ENCODE measurements at places on chromosomes 6 and 20.

- DNase-seq, result no peak
Observed at GRCh38 chr6:155143029-155143577, 120.7 kb upstream of the CLDN20 start.

GRCh38 chr6:107304421-107305025, 154.8 kb downstream of the PDSS2 start:
- no peak for DNase-seq

DNA sequence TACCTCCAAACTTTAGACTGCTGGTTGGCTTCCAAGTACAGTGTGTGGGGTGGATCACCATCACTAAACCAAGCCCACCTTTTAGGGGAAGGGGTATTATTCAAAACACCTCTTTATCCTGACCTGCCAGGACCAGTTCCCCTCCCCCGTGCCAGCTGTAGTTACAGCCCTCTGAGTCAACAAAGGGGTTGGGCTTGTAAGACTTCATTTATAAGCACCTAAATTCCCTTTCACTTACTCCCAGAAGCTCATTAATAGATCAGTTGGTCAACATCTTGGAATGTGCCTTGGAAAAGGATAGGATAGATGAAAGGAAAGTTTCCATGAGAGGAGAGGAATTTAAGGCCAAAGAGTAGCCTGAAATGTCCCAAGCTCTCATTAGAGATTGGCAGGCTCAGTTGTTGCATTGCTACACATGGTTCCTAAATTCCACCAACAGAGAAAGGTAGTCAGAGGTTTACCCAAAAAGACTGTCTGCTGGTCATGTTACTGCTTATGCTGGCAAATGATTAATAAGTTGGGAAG, 59.2 kb downstream of the TNFAIP3 start:
- DNase-seq, result peak; percentile 65

DNA sequence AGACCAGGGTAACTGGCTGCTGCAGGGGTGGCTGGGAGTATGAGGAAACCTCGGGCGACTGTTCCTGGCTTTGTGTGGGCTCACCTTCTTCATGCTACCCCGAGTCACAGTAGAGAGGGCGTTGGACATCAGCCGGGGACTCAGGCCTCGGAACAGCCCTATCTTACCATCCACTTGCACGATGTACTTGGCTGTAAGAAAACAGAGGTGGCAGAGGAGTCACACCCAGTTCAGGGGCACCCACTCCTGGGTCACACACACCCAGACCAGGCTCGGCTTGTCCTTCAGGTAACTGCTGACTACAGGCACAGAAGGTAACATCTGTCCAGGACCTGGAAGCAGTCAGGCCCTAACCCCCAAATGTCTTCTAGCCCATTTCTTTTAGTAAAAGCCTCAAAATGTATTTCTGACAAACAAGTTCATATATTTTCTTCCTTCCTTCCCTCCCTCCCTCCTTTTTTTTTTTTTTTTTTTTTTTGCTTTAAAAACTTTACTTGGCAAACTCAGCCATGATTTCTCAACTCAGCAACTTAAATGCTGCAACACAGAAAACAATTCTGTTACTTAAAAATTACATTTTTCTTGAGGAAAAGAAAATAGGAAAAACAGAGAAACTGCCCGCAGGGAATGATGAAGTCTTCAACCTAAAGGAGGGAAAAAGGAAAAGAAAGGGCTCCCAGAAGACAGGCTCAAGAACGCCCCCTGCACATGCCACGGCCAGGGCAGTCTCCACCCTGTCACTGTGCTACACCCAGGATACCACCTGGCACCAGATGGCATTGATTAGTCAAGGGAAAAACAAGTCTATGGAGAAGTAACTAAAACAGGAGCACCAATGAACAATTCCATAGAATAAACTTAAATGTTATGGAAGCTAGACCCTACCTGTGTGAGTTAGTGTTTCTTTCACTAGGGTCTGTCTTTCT, 7.3 kb downstream of the MTCH1 start:
- no peak for DNase-seq

DNA sequence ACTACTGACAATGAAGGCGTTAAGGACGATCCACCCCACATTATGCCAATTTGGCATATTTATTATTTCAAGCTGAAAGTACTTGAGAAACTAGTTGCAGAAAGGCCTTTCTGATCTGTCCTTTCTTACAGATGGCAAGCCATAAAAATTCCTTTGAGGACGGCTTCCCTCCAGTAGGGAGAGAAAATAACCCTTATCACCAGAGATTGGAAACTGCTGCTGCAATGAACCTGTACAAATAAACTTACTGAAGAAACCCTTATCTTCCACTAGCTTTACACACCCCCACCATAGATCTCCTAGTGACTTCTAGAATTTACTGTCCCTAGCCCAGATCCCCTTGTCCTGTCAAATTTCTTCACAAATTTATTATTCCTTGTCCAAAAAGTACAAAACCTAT, 105.2 kb downstream of the MAP7 start:
- DNase-seq, result no peak

- no peak for DNase-seq
Observed at GRCh38 chr20:33650753-33651561, 11.2 kb upstream of the C20orf144 start.

DNA sequence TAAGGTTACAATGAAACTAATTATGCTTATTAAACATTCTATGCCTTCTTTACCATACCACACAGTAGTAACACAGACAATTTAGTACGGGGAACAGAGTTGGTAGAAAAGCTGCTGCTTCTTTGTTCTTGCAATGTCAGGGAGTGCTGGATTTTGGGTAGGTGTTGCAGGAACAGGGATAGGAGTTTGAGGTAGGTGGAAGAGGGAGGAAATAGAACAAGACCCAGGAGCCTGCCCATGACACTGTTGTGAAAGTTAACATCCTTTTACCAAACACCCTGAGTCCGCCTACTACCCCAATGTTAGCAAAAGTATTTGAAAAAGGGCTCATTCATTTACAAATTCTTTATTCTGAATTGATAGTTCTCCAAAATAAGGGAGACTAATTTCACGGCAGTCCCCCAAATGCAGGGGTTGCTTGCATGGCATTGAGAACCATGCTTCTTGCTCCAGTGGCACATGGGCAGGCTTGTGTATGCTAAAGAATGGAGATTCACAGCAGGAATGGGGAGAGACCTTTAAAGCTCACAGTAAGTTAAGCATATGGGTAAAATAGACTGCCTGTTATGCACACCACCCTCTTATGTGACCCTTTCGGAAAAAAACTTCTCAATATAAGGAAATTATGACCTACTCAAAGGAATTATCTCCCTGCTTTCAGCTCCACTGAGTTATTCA, 181.7 kb downstream of the GRM1 start:
- DNase-seq, result no peak

DNA sequence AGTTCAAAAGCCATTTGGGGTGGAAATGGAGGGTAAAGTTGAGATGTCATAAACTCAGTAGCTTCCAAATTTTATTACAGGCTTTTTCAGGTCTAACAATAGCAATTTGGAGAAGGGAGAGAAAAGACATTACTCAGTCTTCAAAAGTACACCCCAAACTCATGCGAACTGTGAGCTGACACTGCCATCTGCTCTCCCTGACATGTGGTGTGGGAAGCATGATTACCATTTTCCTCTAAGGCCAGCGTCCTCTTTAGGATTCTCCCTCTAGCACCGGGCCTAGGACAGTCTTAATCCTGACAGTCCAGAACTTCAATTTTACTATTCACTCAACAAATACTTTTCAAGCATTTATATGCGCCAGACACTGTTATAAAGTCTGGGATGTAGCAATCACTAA, 536.0 kb upstream of the JARID2 start:
- DNase-seq, result no peak

DNA sequence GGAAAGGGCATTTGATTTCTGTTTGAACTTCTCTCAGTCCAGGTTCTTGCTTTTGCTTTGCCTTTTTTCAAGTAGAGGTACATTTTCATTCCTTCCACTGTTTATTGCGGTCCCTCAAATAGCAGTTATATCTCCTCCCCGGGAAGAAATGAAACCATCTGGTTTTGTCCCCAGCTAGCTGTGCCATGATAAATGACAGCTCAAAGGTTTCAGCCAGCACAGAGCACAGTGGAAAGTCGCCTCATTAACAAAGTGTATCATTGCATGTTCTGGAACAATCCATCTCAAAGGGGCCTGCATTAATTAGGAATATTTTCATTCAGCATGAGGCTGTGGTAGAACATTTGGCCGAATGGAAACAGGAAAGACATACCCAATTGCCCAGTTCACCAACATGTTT, 146.0 kb downstream of the EDN3 start:
- no peak for DNase-seq

DNA sequence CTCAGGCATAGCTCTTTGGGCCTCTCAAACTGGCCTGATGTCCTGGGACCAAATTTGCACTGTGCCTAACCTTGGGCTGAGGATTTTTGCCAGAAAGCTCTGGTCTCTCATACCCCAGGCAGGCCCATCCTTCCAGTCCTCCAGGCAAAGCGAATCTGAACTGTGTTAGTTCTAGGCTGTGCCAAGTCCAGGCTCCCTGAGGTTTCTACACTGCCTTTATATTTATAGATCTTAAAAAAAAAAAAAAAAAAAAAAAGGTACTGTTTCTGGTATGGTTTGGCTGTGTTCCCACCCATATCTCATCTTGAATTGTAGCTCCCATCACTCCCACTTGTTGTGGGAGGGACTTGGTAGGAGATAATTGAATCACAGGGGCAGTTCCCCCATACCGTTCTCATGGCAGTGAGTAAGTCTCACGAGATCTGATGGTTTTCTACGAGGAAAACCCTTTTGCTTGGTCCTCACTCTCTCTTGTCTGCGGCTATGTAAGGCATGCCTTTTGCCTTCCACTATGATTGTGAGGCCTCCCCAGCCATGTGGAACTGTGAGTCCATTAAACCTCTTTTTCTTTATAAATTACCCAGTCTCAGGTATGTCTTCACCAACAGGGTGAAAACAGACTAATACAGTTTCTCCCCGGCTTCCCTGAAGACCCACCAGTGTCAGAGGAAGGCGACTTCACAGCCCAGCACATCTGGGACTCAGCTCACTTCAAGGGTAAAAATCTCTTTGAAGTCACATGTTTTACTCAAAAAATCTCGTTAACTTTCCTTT, 39.0 kb upstream of the TBXT start:
- no peak for DNase-seq

DNA sequence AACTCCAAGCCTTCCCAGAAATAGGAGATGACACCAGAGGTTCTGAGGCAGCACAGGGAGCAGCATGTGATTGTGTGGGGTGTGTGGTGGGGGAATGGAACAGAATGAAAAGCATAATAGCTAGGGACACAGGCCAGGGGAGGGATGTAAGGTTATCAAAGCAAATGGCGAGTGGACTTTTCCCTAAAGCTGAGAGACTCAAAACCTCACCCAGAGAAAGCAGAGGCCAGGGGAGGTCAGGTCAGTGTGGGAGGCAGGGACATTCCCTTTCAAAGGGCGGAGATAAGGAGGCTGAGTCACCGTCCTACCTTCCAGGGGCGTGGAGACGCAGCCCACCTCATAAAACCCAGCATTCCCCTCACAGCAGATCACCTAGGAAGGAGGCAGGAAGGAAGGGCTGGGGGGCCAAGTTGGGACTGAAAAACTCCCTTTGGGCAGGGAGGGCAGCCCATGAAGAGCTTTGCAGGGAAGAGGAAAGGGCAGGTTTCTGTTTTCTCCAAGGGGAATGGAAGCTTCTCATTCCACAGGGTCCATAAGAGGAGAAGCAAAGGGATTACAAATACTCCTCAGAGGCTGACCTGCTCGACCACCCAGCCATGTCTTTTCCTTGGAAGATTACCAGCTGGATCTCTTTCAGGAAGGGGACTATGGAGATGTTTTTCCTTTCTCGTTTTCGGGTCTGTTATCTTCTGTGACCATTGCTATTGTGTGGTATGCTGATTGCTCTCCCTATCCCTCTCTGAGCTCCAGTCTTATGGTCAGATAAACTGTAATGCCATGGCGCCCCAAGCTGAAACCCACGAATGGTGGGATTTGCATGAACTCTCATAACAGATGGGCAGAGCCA, 9.6 kb upstream of the LY6G5C start:
- DNase-seq, result no peak

DNA sequence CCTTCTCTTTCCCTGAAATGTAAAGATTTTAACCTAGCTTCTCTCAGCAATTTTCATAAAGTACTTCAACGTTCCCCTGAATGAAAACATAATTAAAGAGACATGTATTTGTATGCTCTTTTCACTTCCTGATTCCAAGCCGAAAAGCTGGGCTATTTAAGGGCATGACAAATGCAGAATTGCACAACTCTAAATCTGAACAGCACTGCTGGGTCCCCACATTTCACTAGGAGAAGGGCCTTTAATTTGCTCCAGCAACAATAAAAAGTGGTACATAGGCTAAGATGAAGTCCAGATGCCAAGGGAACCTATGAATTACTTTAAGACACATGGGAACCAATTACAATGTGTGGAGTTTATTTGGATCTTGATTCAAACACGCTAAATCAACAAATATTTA, 42.0 kb downstream of the IRAK1BP1 start:
- no peak for DNase-seq

GRCh38 chr6:117985916-117986315, 78.9 kb downstream of the SLC35F1 start:
- no peak for DNase-seq

DNA sequence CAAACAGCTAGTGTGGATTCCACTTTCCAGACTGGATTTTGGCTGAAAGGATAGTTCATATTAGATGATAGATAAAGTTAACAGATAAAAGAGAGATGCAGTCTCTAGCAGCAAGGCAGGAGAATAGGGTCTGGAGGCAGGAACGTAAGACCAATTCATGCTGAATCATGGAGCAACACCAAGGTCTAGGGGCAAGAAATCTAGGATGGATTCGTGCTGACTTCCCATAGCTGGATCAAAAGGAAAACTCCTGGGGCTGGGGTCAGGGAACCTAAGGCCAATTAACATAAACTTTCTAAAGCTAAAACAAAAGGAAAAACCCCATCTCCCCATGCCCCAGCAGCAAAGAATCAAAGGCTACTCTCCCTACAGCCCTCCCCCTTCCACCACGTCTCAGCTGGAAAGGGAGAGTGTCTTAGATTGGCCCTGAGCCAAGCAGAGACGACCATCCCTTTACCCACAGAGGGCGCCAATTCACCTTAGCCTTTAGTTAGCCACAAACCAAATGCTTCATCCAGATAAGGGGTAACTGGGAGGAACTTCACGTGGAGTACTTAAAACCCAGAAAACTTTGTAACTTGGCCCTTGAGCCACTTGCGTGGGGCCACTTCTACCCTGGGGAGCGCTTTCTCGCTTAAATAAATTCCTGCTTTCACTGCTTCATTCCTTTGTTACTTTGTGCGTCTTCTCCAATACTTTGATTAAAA, 7.6 kb downstream of the TREM1 start:
- no peak for DNase-seq

Measured in AG04450 (cell line).